Thoracic aorta endothelial cell (primary cell): ENCODE measurements at places on chromosomes 2 and 18. TPM values are rescaled to one million over a fixed set of nuclear protein-coding genes. Genes with fewer than 3 reads are reported as not detected.

DNAJC5G gene
- total RNA-seq = not detected in 2 replicates

IL1B gene
- not detected in 2 replicates for total RNA-seq

C2orf15 gene
- total RNA-seq = 0.14 TPM in 1 of 2 replicates, not detected in the other

TFCP2L1 gene
- not detected in 2 replicates for total RNA-seq

ACMSD gene
- total RNA-seq = not detected in 2 replicates

LRRC30 gene
- not detected in 2 replicates for total RNA-seq

CCDC68 gene
- 3.0 and 6.4 TPM in 2 replicates for total RNA-seq

DSC1 gene
- not detected in 2 replicates for total RNA-seq

LCT gene
- under 0.01 TPM in 2 replicates for total RNA-seq
